ENCODE measurements at places on chromosomes 7 and 10.

GRCh38 chr10:132451506-132452215, 54.7 kb downstream of the PWWP2B start:
- no peak for DNase-seq

- no peak for DNase-seq
Measured at GRCh38 chr7:50559881-50560280, 5.3 kb downstream of the DDC start.

GRCh38 chr10:5041471-5042023, 37.9 kb upstream of the AKR1C2 start:
- no peak for DNase-seq

GRCh38 chr10:121519901-121520493, 78.2 kb downstream of the FGFR2 start:
- peak; percentile 44 for DNase-seq

DNA sequence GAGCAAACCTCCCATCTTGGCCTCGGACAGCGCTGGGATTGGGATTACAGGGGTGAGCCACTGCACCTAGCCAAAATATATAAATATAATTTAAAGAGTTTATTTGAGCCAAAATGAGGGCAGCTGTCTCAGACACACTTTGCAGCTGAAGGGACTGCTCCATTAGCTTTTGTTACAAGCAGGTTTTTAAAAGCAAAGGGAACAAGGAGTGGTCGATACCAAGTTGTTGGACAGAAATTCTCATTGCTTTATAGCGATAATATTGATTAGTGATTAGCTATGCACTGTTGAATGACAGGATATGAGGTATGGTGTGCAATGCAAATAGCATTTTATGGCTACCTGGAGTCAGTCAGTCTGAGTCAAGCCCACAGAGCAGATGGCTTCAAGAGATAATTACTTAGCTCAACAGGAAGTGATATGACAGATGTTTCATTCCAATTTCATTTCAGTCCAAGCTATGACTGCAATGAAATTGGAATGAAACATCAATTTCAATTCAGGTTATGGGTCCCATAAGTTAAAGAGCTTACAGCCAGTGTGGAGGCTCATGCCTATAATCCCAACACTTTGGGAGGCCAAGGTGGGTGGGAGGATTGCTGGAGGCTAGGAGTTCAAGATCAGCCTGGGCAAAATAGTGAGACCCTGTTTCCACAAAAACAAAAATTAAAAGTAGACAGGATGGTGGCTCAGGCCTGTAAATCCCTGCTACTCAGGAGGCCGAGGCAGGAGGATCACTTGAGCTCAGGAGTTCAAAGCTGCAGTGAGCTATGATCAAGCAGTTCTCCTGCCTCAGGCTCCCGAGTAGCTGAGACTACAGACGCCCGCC, 23.1 kb downstream of the TYW1 start:
- no peak for DNase-seq

DNA sequence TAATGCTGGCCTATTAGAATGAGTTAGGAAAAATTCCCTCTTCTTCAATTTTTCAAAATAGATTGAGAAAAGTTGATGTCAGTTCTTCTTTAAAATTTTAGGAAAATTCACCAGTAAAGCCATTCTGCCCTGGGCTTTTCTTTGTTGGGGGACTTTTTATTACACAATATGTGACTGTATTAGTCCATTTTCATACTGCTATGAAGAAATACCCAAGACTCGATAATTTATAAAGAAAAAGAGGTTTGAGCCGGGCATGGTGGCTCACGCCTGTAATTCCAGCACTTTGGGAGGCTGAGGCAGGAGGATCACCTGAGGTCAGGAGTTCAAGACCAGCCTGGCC, 12.7 kb downstream of the TAS2R40 start:
- no peak for DNase-seq

GRCh38 chr10:113169111-113169510, 219.1 kb downstream of the TCF7L2 start:
- DNase-seq = no peak

- DNase-seq = no peak
Measured at GRCh38 chr10:7968510-7969112, 85.9 kb upstream of the GATA3 start.

DNA sequence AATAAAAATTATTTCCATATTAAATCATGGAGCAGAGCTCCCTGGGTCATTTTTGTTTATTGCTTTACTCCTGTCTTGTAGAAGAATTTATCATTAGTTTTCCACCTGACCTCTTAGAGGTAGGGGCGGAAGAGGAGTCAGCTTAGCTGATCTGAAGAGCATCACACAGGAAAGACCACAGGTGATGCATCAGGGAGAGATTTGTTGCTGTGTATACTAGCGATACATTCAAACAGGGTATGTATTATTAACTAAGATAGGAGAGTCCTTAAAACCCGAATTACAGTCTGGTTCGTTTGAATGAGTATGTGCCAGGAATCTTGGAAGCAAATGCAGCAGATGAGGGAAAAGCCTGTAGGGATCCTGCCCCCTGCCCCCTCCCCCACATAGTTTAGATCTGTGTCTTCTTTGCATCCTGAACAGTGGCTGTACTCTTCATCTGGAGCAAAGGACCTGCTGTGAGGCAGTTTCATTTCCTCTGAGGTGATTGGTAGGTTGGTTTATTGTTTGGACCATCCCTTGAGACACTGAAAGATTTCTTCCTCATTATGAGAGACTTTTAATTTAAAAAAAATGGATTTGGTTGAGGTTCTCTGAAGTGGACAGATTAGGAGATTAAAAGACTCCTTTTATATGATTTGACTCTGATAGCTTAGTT, 177.0 kb downstream of the SND1 start:
- DNase-seq = no peak

GRCh38 chr7:17236603-17237002, 61.8 kb upstream of the AHR start:
- no peak for DNase-seq

DNA sequence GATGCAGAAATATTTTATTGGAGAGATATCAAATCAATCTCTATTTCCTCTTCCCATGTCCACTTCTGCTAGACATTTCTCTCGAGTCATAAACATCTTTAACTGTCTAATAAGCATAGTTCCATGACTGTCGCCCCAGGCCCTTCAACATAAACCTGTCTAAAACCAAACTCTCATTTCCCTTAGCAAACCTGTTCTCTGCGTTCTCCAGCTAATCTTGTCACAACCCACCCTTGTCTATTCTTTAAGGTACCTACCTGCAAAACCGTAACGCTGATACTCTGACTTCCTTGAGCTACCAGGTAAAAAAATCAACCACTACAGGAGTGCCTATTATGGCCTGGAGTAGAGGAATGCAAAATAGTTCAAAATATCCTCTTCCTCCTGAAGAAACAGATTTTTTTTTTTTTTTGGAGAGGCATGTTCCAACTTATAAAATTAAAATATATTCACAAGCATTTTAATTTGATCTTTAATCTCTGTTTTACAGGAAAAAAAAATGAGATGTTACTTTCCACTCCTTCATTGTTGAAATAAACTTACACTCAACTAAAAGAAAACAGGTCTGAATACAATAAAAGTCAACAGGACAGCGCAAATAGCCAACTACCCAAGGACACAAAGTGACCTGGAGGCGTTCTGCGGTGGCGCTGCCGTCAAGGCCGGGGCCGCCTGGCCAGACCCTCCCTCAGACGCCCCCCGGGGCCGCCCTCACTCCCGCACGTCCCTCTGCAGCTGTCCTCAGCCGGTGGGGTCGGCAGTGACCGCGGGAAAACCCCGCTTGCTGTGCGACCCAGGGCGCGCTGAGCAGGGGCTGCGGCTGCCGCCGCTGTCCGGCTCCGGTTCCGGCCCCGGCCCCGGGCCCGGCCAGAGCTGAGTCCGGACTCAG, 765 bp downstream of the SLC25A40 start:
- peak; percentile 36 for DNase-seq

GRCh38 chr10:119724593-119725516, 995 bp upstream of the INPP5F start:
- peak; percentile 87 for DNase-seq

DNA sequence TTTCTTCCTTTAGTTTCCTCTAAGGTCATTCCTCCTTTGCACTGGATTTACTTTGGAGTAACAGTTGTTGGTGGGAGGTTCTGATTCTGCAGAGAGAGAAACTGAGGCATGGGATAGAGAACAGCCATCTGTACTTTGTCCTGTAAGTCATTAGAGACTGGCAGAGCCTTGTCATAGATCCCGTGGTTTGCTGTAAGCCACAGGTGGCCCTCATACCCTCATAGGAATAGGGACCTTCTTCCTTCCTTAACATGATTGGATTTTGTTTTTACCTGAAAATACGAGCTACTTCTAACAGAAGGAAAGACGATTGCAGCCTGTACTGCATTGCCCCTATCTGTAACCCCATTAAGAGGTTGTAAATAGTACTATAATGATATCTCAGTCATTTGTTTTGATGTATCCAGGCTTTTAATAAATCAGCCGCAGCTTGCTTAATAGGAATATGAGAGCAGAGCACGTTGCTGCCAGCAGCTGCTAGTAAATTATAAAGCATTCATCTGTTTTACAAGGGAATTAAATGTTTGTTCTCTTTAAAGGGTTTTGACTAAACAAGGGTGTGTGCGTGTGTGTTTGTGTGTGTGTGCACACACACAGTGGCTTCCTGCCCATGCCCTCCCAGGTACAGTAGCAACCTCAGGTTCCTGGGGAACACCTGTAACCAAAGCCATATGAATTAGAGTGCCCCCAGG, 249.8 kb downstream of the AUTS2 start:
- no peak for DNase-seq

- DNase-seq = peak; percentile 78
Measured at GRCh38 chr10:11724938-11725776, 17.0 kb upstream of the ECHDC3 start.

DNA sequence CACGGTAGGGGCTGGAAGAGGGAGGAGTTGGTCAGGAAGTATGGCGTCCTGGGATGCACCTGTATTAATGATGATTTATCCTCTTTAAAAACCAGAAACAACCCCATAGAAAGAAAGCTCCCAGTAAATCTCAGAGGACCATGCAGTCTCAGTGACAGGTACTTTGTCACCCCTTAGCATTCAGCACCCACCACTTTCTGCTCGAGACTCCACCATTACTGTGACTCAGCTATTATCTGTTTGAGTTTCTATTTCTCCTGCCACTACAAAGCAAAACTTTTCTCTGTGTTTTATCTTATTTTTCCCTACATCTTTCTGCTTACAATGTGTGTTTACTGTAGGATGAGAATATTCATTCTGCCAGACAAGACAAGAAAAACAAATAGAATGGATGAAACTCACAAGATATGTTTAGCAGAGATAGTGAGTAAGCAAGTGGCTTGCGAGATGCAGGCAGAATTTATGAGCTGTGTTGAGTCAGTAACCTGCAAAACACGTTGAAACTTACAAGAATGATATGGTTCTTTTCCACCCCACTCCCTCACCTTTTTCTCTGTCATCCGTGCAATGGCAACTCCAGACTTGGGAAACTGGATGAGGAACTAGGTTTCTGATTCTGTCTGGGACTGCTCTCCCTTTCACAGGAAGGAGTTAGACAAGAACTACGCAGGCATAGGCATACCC, 127.1 kb downstream of the AOAH start:
- peak; percentile 60 for DNase-seq

- no peak for DNase-seq
Measured at GRCh38 chr7:155824227-155824886, 12.1 kb upstream of the SHH start.

- peak; percentile 38 for DNase-seq
Measured at GRCh38 chr10:105691811-105692210, 1050.7 kb downstream of the SORCS3 start.

- peak; percentile 47 for DNase-seq
Measured at GRCh38 chr10:69838853-69839252, 37.1 kb downstream of the COL13A1 start.

All from kidney glomerular epithelial cell (primary cell).